Skeletal muscle cell (primary cell): ENCODE measurements at places on chromosomes 7 and 10.

DNA sequence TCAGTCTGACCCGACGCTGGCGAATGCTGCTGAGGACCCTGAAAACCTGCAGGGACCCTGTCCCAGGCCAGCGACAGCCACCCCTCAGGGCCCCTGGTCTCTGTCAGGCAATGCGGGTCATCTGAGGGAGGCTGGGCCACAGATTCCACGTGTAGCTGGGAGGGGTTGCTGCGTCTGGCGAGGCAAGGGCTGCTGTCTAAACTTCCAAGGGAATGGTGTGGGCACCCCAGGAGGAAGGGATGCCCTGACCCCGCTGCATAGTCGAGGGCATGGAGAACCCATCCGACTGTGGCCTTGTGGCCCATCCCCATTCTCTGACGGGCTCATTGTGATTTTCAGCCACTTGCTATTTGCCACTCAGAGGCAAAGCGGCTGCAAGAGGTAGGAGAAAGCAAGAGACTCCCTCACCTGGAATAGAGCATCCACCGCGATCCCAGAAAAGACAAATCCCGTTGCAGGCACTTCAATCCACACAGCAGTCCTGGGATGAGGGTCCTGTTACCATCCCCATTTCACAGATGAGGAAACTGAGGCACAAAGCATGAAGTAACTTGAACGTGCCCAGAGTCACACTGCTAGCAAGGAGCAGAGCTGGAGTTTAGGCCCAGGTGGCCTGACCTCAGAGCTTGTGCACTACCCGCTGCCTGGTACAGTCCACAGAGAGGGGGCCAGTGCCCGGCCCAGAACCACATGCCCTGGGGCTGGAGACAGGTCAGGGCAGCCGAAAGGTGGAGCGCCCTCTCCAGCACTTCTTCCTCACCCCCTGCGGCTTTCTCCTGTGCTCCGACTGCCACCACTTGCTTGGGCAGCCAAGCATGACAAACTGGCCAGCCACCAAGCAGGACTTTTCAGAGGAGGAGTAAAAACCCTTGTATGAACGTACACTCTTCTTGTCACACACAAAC is 163.8 kb upstream of the KLF14 start:
- DNase-seq = no peak

DNA sequence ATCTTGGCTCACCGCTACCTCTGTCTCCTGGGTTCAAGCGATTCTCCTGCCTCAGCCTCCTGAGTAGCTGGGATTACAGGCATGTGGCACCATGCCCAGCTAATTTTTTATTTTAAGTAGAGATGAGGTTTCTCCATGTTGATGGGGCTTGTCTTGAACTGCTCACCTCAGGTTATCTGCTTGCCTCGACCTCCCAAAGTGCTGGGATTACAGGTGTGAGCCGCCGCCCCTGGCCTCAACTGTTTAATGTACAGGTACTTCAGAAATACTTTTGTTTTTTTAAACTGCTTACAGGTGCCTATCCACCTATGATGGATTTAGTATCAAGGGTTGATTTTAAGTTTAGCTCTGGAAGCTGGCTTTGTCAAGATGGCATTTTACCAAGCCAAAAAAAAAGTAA is 55.6 kb downstream of the CDC123 start:
- DNase-seq = no peak

DNA sequence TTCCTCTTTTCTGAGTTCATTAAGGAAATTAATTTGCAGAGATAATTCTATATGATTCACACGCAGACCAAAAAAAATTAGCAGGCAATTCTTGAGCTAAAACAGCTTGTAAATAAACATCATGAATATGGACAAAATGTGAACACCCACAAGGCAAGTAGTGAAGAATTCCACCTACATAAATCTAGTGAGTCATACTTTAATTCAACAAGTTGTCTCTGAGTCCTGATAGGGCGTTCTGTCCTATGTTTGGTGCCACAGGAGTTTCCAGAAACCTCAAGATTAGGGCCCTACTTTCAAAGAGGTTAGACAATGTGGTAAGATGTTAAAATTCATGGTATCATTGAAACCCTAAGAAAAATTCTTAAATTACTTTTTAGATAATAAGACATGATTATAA is 122.3 kb downstream of the SGMS1 start:
- DNase-seq = peak; percentile 28

DNA sequence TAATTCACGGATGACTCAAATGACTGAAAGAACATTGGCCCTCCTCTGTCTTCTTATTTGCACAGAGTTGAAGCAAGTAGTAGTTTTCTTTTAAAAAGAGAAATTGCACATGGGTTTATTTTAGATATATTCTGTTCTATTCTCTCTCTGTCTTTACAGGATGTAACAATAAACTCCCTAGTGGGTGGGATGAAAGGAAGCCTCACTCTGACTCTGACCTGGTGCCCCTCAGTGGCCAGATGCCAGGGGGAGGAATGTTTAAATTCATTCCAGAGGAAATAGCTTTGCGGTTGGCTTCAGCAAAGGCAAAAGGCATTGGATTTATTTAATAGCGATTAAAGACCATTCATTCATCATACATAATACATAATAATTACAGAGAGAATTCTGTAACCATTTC is 156.4 kb upstream of the MTPN start:
- peak; percentile 33 for DNase-seq

DNA sequence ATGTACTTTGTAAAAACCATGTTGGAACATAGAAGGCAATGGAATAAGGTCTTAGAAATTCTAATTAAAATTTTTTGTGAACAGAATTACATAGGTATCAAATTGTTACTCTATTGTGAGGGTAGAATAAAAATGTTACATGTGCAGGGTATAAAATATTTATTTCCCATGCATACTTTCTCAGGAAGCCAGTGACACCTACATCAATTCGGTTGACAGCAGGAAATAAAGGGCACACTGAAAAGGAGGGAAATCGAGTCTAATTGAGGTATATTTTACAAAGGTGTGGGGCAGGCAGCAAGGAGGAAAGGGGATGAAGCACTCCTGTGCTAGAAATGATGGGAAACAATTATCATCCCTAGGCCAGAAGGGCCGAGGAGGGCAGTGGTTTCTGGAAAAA is 244.9 kb downstream of the C7orf25 start:
- DNase-seq = no peak

GRCh38 chr10:95333997-95334804 is 43.4 kb upstream of the PDLIM1 start:
- peak; percentile 43 for DNase-seq

- no peak for DNase-seq
Observed at GRCh38 chr10:113053881-113054280, 103.8 kb downstream of the TCF7L2 start.

GRCh38 chr10:80599424-80599847 is 61.7 kb downstream of the SH2D4B start:
- DNase-seq = no peak

- DNase-seq = no peak
Observed at GRCh38 chr10:75818552-75818951, 387.1 kb downstream of the LRMDA start.

GRCh38 chr10:132675031-132675740 is 110.8 kb downstream of the NKX6-2 start:
- no peak for DNase-seq

DNA sequence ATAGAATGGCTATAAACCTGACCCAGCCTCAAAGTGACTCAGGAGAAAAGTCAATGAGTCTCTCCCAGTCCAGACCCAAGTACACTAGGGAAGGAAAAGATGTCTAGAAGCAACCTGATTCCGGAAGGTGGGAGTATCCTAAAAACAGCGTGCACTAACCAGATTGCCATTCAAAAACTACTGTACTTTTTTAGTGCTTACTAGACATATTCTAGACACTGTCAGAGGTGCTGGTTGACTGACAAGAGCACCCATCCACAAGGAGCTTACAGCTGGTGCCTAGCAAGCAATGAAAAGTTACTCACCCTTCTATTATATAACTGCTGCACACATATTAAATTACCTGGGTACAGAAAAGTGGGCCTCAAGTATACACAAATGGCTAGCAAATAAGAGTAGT is 81.0 kb downstream of the SIRT1 start:
- no peak for DNase-seq

DNA sequence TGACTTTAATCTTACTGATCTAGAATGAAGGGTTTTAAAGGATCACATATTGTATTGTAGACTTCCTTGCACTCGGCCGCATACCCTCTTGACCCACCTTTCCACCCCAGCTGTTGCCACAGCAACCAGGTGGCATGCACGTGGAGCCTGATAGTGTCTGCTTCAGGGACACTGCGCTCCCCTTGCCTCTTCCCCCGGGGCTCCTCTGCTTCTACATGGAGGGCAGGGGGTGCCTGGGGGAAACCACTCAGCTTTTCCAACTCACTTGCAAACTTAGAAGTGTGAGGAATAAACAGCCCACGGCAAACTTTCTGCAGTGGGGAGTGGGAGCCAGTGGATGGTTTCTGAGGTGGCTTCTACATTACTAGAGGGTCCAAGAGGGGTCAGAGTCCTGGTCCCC is 458.6 kb downstream of the PLXNA4 start:
- DNase-seq = no peak

DNA sequence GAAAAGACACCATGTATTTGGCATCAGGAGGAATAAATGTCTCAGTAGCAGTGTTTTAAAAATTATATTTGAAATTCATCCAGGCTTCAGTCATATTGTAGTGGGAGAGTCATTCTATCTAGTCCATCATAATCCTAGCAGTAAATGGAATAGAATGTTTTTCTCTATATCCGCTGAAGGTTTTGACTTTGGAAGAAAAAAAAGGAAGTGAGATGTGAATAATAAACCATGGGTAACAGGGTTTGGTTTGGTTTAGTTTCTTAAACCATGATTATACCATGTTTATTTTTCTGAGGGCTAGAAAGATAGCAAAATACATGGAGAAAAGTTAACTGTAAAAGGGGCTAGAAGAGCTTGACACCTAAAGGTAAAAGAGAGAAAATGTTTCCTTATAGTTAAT is 16.4 kb upstream of the BPGM start:
- no peak for DNase-seq

- no peak for DNase-seq
Observed at GRCh38 chr10:100130831-100131230, 49.2 kb upstream of the CPN1 start.

DNA sequence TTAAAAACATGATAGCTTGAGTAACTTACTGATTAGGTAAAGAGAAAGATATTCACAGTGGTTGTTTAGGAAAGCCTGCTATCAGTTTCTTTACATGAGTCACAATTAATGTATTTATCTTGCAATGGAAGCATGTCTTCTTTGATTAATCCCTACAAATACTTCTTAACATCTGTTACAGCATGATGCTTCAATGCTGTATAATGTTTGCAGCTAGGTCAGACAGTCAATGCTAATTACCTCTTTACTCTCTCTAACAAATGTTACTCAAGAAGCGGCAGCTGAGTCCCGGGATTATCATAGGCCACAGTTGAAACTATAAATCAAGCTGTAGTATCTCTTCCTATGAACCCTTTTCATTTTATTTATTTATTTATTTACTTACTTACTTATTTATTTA is 33.2 kb downstream of the ACBD5 start:
- DNase-seq = no peak

DNA sequence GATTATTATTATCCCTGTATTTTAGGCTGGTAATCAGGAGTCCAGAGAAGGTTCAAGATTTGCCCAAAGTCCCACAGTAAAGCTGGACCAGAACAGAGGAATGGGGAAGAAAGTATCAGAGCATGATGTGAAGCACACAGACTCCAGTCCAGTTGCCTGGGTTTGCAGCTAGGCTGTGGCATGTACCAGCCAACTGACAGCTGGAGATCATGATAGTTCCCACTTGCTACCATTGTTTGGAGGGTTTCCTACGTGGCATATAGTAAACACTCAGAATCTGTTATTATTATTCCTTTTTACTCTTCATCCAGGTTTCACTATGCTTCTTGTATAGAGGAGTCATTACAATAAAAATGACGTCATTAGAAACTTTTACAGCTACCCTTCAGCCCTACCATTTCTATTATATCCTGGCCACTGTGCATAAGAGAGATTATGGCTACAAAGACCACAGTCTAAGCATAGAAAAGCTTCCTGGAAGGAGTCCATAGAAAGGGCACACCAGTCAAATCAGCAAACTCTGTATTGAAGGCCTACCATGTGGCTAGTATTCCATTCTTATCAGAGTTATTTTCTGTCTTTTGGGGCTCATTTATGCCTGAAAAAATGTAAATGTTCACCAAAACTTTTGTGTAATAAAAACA is 66.6 kb downstream of the MTPN start:
- DNase-seq = no peak

DNA sequence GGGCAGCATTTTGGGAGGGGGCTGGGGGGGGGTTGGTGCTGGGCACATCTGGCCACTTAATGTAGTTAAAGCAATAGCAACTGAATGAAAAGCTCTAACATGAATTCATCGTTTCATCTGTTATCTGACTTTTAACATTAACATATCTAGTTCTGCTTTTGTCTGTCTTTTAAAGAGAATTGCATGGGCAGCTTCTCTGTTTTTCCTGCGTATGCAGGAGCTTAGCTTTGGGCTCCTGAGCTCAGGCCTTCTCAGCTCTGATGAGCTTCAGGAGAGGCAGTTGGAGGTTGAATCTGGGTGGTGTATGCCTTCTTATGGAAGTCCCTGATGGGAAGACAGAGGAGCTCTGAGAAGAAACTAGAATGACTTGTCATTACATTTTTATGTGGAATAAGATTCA is 58.4 kb downstream of the DNAJB6 start:
- no peak for DNase-seq

DNA sequence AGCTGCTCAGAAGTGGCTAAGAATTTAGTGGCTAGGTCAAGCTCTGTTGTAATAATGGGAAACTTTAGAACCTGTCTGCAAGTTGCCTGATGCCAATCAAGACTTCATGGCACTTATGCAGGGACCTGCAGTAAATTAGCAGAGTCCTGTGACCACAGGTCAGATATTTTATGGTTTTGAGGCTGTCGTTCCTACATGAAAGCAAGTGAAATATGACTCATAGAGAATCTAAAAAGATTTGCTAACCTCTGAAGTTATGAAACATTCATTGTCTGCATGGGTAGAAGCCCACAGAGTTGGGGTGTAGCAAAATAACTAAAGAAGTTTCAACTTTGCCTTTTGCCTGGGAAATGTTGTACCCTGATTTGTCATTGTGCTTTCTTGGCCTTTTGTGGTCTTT is 32.3 kb downstream of the SLC39A12 start:
- peak; percentile 27 for DNase-seq

DNA sequence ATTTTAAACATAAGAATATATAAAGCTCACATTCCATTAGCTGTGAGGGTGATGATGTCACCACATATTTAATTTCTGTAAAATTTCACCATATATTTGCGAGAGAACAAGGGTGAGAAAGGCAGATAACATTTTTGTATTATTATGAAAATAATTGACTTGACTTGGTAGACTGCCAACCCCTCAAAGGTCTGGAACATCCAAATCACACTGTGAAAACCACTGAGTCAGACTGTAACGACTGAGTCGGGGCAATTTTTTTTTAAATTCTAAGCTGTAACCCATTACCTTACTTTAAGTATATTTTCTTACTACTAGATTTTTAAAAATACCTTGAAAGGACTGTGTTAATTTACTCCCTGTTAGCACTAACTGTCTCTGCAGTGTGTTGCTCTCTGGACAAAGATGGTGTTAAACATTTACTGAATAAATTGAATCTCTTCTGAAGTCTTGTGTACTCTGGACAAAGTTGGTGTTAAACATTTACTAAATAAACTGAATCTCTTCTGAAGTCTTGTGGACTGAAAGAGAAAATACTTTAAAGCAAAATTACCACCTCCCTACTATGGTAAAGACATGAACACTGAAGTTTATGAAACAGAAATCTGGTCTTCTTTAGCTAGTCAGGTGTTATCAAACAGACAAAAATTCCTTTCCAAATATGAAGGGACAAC is 14.1 kb downstream of the PDZD8 start:
- no peak for DNase-seq

- no peak for DNase-seq
Observed at GRCh38 chr10:79936625-79937615, 12.0 kb downstream of the SFTPD start.

- no peak for DNase-seq
Observed at GRCh38 chr10:130994191-130994590, 317.3 kb downstream of the TCERG1L start.
